ENCODE measurements at places on chromosomes 7 and 10.
A peak's percentile ranks its signal among the peaks of the same experiment; 100 is the strongest.

GRCh38 chr10:72089618-72090017 lies 1.3 kb upstream of the SPOCK2 start:
- DNase-seq = no peak

DNA sequence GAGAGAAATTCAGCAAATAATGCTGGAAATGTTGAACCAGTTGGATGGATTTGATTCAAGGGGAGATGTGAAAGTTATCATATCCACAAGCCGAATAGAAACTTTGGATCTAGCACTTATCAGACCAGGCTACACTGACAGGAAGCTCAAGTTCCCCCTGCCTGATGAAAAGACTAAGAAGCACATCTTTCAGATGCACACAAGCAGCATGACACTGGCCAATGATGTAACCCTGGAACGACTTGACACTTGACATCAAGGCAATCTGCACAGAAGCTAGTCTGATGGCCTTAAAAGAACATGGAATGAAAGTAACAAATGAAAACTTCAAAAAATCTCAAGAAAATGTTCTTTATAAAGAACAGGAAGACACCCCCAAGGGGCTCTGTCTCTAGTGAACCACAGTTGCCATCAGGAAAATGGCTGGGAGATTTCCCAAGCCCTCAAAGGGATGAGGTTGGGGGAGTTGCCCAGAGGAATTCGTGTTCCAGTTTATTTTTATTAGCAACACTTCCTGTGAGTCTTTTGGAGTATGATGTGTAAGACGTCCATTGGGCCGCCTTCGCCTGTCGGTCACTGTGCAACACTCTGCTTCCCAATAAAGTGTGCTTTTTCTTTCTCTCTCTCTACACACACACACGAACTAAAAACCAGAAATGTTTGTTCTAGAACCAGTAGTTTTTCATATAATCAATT lies 200.0 kb downstream of the HIBADH start:
- DNase-seq = no peak

DNA sequence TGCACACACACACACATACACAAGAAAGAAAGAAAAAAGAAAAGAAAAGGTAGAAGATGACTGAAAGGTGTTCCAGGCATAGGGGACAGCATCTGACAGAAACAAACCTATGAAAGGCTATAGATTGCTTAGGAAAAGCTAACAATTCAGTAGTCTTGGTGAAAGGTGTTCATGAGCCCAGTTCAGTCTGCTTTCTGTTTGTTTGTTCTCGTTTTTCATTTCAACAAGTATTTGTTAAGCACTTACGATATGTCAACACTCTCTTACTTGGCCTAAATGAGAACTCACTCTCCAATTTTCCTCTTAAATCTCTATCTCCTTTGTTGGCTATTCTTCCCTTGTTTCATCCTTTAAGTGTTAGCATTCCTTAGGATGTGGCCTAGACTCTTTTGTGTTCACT lies 133.2 kb downstream of the GRM8 start:
- no peak for DNase-seq

DNA sequence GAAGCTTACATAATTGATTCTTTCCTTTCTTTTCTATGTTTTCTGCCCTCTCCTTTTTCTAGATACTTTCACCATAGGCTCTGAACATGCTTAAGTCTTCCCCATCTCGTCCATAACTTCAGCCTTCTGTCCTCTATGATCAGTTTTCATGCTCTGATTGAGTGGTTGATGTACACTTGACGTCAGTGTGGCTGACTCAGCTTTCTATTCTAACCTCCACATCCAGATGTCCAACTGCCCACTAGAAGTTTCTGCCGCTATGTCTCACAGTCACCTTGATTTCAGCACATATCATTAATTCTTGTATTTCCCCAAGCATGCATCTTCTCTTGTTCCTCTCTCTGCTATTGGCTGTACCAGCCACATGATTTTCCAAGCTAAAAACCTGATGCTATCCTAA lies 15.0 kb downstream of the CDK14 start:
- DNase-seq = no peak

DNA sequence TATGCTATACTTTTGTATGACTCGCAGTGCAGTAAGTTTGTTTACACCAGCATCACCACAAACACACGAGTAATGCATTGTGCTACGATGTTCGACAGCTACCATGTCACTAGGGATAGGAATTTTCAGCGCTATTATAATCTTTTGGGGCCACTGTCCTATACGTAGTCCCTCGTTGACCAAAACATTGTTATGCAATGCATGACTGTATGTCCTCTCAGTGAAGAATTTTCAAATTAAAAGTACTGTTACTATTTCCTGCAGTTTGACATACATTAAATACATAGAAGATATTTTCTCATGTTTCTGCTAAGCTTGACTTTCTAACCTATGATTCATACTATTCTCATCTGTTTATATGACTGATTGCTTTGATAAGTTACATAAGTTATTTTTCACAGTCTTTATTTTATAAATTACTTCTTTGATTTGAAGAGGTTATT lies 203.6 kb downstream of the VTI1A start:
- DNase-seq = no peak

DNA sequence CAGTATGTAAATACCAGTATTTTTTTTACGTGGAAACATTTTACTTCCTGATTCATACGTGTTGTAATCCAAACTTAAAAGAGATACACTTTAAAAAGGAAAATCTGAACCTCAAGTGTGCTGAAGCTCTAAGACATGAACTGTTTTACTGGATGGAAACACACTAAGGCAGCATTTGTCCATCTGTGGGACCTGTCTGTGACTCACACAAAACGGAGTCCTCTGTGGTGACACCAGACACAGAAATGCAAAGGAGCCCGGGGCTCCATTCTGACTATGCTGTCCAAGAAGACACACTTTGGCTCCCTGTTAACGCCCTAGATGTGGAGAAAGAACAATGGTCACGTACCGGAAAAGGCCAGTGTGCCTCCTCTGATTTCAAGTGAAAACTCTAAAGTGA lies 23.9 kb downstream of the RNF133 start:
- no peak for DNase-seq

DNA sequence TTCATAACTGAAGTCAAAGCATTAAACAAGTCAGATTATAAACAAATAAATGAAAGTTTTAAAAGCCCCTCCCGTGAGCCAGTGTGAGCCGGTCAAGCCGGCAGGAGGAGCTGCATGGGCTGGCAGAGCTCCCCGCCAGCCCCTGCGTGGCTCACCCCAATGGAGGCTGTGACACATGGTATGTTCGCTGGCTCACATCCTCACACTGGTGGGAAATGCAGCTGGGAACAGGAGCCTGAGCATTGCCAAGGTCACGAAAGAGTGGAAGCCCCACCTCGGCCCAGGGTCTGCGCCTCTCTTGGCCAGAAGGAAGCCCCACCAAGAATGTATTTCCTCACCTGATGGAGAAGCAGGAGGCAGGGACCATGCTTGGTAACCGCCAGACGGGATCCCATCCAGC lies 261.7 kb upstream of the TCERG1L start:
- no peak for DNase-seq

GRCh38 chr7:156640949-156641485 lies 443 bp downstream of the RNF32 start:
- DNase-seq = peak; percentile 53

- DNase-seq = no peak
These were observed 12.5 kb downstream of the STAG3 start for GRCh38 chr7:100190048-100190711.

DNA sequence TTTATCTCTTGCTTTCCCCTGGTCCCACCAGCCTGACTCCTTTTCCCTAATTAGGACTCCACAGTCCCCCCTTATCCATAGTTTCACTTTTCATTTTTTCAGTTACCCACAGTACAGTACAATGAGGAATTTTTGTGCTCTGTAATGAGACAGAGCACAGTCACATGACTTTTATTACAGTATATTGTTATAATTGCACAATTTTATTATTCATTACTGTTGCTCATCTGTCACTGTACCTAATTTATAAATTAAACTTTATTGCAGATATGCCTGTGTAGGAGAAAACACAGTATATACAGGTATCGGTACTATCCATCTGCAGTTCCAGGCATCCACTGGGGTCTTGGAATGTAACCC lies 125.4 kb downstream of the KCNMA1 start:
- DNase-seq = no peak

- no peak for DNase-seq
These were observed 37.7 kb downstream of the HTRA1 start for GRCh38 chr10:122499012-122499411.

- no peak for DNase-seq
These were observed 35.3 kb upstream of the CACUL1 start for GRCh38 chr10:118790058-118790457.

GRCh38 chr10:21260066-21260465 lies 265.4 kb downstream of the SKIDA1 start:
- DNase-seq = peak; percentile 73

GRCh38 chr10:69456880-69457693 lies 5.8 kb downstream of the TSPAN15 start:
- no peak for DNase-seq

- DNase-seq = no peak
These were observed 194.4 kb downstream of the NSUN6 start for GRCh38 chr10:18456984-18457383.

DNA sequence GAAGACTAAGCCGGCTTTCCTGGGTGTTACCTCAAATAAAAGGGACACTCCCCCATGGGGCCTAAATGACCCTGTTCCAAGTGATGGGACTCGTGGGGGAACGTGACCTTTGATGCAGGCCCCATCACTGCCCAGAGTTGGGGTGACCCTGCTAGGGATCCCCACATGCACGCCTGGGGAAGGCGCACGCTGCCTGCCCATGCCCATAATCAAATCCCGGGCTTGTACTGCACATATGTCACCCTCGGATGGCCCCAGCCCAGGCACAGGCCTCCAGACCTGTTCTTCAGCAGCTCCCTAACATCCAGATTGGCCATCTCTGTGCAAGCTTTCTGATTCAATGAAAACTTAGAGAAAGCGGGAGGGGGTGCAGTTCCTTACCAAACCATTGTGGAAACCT lies 14.7 kb downstream of the EBF3 start:
- no peak for DNase-seq

DNA sequence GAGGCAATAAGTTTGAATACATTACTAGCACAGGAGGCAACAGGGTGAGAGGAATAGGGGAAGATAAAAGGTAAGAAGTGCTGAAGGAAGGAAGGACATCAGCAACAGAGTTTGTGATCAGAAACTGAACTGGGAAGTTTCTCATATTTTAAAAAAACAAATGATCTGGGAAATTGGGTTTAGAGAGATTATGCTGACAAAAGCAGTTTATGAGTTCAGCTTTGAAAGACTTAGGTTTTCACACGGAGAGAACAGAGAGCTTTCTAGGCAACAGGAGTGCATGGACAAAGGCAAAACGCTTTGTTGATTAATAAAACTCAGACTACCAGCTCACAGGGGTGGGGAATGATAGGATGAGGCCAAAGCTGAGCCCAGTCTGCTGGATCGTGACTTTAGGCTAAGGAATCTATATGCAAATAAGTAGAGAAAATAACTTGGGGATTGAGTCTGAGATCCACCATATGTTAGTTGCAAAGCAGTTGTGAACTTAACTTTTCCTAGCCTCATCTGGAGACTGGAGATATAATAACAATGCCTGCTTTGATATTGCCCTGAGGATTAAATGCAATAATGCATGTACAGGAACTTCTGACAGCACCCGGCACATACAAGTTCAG lies 4.2 kb downstream of the OSBPL3 start:
- no peak for DNase-seq

DNA sequence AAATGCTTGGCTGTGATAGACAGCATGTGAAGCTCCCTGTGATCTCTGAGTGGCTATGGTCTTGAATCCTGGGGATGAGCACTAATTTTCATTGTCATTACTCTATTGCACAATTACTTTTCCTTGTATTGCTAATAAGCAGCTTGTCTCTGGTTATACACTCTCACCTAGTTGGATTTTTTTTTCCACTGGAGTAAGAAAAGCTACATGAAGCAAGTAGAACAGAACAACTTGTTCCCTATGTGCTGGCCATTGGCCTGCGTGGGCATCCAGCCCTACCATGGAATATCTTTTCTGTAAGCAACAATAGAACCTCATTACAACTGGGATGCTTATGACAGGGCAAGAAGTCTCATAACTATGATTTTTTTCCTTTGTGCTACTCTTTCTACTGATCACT lies 807.4 kb downstream of the TNS3 start:
- DNase-seq = no peak

DNA sequence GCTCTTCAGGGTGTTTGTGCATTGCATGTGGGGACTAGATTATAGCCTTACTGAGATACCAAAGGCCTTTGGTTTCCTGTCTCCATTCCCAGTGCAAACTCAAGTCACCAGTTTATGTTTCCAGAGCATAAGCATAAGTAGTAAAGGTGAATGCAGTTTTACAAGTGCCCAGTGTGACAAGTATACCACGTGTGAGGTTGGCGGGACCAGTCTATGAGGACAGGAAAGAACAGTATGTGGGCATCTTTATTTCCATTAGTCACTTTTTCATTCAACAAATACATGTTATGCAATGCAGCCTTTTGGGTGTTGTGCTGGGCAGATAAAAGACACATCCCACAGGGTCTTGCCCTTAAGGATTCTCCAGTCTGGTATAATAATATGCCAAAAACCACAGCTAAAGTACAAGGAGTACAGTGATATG lies 146.5 kb downstream of the ARID5B start:
- no peak for DNase-seq

DNA sequence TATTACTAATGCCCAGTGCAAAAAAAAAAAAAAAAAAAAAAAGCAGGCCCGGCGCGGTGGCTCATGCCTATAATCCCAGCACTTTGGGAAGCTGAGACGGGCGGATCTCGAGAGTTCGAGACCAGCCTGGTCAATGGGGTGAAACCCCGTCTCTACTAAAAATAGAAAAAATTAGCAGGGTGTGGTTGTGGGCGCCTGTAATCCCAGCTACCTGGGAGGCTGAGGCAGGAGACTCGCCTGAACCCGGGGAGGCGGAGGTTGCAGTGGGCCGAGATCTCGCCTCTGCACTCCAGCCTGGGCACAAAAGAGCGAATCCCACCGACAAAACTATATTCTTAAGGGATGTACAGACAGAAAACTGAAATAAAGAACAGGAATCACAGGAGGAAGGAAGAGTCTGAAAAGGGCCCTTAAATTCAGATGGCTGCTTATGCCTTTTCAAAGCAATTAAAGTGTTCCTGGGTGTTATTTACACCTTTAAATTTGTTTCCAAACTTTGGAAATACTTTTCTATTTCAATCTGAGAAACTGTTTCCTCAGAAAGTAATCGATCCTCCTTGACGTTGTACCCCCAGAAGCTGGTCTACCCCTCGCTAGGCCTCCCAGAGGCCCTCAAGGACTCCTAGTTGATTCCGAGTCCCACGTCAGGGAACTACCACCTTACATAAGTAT lies 2.0 kb upstream of the KMT2E start:
- no peak for DNase-seq

DNA sequence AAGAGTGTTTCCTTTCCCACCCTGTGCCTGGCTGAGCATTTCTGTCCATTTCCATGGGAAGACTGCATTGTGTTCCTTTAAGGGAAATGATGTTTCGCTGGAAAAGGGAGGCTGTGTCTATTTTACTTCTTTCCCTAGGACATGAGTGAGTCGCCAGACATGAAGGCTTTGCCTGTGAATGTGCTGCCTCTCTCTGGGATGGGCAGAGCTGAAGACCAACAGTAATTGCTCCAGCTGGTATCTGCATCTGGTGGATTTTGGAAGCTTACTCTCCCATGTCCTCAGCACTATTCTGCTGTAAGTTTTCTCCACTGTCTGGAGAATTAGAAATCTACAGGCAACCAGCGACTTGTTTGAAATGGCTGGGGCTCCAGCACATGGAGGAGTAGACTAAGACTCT lies 264.6 kb upstream of the BMPER start:
- no peak for DNase-seq

GRCh38 chr10:4390219-4390618 lies 435.8 kb upstream of the AKR1E2 start:
- DNase-seq = no peak

All from G401 (cell line).